Mesendoderm (in vitro differentiated cells): ENCODE measurements at places on chromosomes 3 and 15.

GRCh38 chr15:41886741-41887140 lies 7.1 kb downstream of the SPTBN5 start:
- DNase-seq, result no peak

DNA sequence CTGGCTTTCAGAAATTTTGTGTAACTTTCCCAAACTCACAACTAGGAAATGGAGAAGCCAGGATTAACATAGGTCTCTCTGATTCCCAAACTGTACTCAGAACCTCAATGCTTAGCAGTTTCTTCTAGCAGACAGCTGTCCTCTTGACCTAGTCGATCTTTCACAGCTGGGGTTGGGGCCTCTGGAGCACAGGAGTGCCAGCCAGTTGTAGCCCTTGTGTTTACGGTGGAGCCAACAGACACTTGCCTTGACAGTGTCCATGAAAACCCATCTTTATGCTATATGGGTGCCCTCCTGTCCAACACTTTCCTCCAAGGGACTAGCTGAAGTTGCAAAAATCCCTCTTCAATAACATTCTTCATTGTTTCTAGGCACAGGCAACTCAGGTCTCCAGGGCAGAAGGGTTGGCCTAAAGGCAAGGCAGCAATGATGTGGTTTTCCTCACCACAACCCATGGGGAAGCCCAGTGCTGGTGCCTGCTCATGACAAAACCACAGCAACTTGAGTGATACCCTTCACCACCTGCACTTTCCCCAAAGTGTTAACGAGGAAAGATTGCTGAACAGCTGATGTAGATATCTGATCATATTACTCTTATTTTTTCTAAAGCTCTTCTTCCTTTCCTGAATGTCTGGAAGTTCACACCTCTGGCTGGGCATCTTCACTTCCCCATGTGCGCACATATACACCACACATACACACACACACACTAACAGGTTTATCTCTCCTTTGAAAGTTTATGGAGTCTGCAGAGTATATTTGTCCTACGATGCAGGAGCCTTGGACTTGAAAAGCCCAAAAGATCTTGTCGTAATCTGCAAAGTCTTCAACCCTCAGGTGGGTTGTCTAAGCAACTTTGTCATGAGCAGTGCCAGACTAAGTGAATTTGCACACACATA lies 11.0 kb upstream of the KNG1 start:
- DNase-seq, result no peak

- no peak for DNase-seq
These were observed 290.6 kb downstream of the SATB1 start for GRCh38 chr3:18134386-18135059.

GRCh38 chr3:169658311-169658931 lies 5.1 kb downstream of the MECOM start:
- no peak for DNase-seq
